ENCODE measurements at places on chromosomes 1 and 21.
A peak's percentile ranks its signal among the peaks of the same experiment; 100 is the strongest.

- no peak for DNase-seq
Observed at GRCh38 chr1:48492392-48492791, 20.4 kb upstream of the SPATA6 start.

- DNase-seq, result no peak
Observed at GRCh38 chr1:16164213-16165072, 8.6 kb upstream of the EPHA2 start.

DNA sequence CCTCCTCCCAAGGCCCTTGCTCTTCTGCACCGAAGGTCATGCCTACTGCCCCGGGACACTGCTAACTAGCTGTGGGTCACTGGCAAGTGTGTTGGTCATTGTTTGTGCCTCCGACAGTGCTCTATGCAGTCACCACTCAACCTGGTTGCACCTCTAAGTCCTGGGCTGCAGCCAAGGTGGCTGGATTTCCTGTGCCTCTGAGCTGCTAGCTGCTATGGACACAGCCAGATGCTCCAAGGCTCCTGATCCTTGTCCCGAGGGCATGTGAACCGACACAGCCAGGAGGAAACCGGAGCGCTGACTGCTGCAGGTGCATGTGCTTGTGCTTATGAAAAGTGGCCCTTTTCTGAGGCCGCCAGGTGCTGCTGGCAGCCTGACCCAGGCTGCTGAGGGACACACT is 14.7 kb upstream of the SPOCD1 start:
- no peak for DNase-seq

DNA sequence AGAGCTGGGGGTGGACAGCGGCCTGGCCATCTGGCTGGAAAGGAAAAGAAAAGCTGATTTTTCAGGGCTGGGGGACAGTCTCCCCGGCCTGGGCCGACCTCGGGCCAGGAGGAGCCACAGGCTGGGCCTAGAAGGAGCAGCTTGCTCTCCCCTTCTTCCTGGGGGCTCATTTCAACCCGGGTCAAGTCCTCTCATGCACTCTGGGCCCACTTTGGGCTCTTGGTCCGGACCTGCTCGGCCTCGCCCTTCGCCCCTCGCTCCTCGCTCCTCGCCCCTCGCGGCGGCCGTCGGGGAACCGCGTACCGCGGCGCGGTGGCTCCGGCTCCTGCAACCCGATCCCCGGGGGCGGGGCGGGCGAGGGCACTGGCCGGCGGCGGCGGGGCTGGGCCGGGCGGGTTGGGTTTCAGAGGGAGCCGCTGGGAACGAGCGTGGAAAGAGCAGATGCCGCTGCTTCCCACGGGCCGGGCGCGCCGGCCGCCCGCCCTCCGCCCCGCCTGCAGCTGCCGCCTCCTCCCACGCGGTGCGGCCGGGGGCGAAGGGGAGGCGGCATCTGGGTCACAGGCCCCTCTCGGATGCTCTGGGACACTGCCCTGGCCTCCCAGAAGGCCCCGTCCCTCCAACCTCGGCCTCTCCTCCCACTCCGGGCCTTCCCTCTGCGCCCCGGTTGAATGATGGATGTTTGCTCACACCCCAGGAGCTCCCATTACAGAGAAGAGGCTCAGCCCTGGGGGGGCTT is 6.6 kb downstream of the HEYL start:
- DNase-seq, result no peak

- no peak for DNase-seq
Observed at GRCh38 chr1:14723401-14723800, 124.9 kb downstream of the KAZN start.

DNA sequence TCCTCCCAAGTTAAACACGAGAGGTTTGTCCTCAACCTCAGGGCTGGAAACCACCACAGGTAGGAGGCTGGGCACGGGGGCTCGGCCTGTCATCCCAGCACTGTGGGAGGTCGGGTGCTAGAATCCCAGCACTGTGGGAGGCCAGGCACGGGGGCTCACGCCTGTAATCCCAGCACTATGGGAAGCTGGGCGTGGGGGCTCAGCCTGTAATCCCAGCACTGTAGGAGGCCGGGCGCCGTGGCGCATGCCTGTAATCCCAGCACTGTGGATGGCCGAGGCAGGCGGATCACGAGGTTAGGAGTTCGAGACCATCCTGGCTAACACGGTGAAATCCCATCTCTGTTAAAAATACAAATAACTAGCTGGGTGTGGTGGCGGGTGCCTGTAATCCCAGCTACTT is 6.7 kb upstream of the CDK11A start:
- no peak for DNase-seq

- DNase-seq, result peak; percentile 50
Observed at GRCh38 chr1:193104502-193104906, 710 bp downstream of the GLRX2 start.

DNA sequence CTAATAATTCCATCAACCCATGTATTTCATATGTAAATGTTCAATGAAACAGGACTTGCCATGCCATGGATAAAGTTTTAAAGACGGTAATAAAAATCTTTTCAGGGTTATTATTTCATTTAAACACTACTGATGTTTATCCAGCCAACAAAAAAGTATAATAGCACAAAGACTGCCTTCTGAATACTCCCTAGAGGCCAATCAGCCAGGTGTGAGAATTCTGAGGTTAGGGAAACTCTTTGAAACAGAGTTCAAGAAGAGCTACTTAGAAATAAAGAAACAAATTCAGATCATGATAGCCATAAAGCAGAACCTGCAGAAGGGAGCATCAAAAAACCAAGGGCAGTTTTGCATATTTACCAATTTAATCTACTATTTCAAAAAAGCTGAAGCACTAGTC is 48.7 kb downstream of the AKT3 start:
- no peak for DNase-seq
